RPMI8226 (cell line): ENCODE measurements at places on chromosomes 2 and 18.

GRCh38 chr18:5868218-5868854 lies 27.0 kb downstream of the TMEM200C start:
- peak; percentile 88 for DNase-seq

DNA sequence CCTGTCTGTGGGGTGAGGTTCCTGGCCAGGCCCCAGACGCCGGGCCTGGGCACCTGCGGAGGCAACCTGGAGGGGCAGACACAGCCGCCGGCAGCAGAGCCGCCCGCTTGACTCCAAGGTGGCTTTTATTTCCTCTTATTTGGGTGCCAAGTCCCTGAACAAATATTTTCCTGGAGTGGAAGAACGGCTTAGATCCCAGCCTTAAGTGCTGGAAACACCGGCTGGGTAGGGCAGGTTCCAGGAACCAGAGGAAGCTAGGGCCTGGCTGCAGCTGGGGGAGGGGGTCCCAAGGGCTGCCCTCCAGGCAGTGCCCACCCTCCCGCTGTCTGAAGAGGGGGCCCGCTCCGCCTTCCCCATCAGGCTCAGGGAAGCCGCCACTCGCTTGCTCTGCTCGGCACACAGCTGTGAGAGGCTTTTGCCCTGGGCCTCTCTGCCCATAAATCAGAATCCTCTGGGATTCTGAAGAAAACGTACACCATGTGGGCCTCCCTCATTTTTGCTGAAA lies 28.2 kb downstream of the SDC1 start:
- DNase-seq = no peak

DNA sequence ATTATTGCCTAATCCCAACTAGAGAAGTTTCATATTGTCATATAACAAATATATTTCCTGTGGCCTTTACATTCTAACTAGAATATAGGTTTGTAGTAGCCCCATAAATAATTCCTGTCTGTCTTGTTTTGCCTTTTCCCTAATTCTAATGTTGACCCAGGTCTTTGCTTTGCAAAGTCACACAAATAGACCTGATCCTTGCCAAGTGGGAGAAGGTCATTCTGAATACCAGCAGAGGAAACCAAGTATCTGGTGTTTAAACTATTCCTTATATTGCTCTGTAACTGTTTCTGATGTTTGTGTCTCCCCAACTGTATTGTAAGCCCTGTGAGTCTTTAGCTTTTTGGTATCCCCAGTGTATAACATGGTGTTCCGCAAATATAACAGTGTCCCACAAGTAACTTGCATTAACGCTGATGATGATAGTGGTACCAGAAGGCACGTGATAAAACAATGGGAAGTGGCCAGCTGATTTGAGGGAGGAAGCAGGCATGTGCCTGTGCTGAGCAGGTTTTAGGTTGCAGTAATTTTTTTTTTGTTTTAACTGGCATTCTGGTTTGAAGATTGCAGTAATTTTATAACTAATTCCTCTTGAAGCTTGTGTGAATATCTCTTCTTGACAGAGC lies 11.1 kb downstream of the HADHB start:
- DNase-seq = no peak

GRCh38 chr2:135451966-135452365 lies 79.1 kb downstream of the ZRANB3 start:
- DNase-seq = no peak

GRCh38 chr2:70494293-70494886 lies 59.2 kb downstream of the TGFA start:
- DNase-seq = no peak
